ENCODE measurements at places on chromosomes 2 and 18. TPM values are rescaled to one million over a fixed set of nuclear protein-coding genes. Genes with fewer than 3 reads are reported as not detected.

The SLC14A1 gene
- total RNA-seq = not detected

The DNER gene
- total RNA-seq = 6.7 TPM

The FAM237A gene
- total RNA-seq = not detected

The C18orf54 gene
- 3.1 TPM for total RNA-seq

The RTP5 gene
- not detected for total RNA-seq

The NIF3L1 gene
- 21.6 TPM for total RNA-seq

The PROC gene
- not detected for total RNA-seq

The EMILIN1 gene
- 95.1 TPM for total RNA-seq

The SLC4A3 gene
- 1.3 TPM for total RNA-seq

The CCL20 gene
- not detected for total RNA-seq

The LYG2 gene
- not detected for total RNA-seq

The MOGAT1 gene
- total RNA-seq = not detected

The ZNF385B gene
- total RNA-seq = 2.8 TPM

The CMPK2 gene
- total RNA-seq = 11.4 TPM

The ADCYAP1 gene
- not detected for total RNA-seq

The DIS3L2 gene
- 67.5 TPM for total RNA-seq

The BOK gene
- 61.2 TPM for total RNA-seq

The BCL11A gene
- not detected for total RNA-seq

The REG3A gene
- total RNA-seq = not detected

The OR6B2 gene
- total RNA-seq = 3.3 TPM

The CCDC150 gene
- total RNA-seq = 2.1 TPM

The TMEM247 gene
- not detected for total RNA-seq

The CTAGE1 gene
- total RNA-seq = not detected

The TIA1 gene
- 74.1 TPM for total RNA-seq

The DCC gene
- 1.2 TPM for total RNA-seq

The CCDC74B gene
- total RNA-seq = 20.1 TPM

The UGT1A4 gene
- total RNA-seq = not detected

The KIAA2012 gene
- total RNA-seq = not detected

The SERPINB7 gene
- total RNA-seq = not detected

The CSRNP3 gene
- total RNA-seq = 3.1 TPM

The SLC19A3 gene
- total RNA-seq = 29.5 TPM

The GREB1 gene
- 21.9 TPM for total RNA-seq

The RGPD3 gene
- total RNA-seq = 0.20 TPM

The KLHL30 gene
- 1.8 TPM for total RNA-seq

The HOXD9 gene
- total RNA-seq = 9.4 TPM

The POTEC gene
- not detected for total RNA-seq

The ACKR3 gene
- 52.4 TPM for total RNA-seq

The IL18R1 gene
- 3.9 TPM for total RNA-seq

The RDH14 gene
- 34.5 TPM for total RNA-seq

The ALLC gene
- total RNA-seq = 5.7 TPM

The PELI1 gene
- 18.4 TPM for total RNA-seq

The LINC00305 gene
- total RNA-seq = not detected

The CPS1 gene
- 8.2 TPM for total RNA-seq

The PLEK gene
- total RNA-seq = 7.8 TPM

The THADA gene
- total RNA-seq = 46.5 TPM

The LYPD1 gene
- 7.5 TPM for total RNA-seq

The PPP4R1 gene
- total RNA-seq = 97.7 TPM

The TUBA3E gene
- not detected for total RNA-seq

The IL37 gene
- total RNA-seq = not detected

The HYCC2 gene
- total RNA-seq = 18.1 TPM

The ABCG8 gene
- total RNA-seq = not detected

The TNFRSF11A gene
- total RNA-seq = 25.8 TPM

The CENPA gene
- 3.5 TPM for total RNA-seq

The UGT1A5 gene
- total RNA-seq = not detected

The TNS1 gene
- total RNA-seq = 588 TPM

The ATG4B gene
- total RNA-seq = 109 TPM

Data from tibial nerve (tissue), 4 donors.